ENCODE measurements at places on chromosomes 3 and 15.

- peak; percentile 55 for DNase-seq
Measured at GRCh38 chr15:75508840-75509532, 57.5 kb upstream of the SIN3A start.

GRCh38 chr3:24513463-24513862 lies 18.8 kb upstream of the THRB start:
- DNase-seq: no peak

DNA sequence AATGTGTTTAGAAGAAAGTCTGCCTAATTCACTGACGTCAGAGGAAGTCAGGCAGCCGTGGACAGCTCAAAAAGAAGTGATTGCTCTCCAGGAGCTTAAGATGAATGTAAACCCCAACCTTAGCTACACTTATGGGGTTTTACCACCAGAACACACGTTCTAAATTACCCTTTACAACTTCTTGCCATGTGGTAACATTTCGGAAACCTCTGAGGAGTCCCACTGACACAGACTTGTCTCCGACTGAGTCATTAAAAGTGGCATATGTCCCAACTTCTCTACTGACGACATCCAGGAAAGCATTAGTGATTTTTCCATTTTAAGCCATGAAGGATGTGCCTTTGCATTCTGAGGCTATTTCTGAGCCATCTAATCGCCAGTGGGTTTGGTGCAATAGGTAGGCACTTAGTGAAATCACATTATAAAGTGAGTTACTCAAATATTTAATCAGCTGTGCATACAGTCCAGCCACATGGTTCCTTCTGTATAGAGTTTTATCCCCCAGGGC lies 32.4 kb downstream of the C2CD4A start:
- DNase-seq: no peak

DNA sequence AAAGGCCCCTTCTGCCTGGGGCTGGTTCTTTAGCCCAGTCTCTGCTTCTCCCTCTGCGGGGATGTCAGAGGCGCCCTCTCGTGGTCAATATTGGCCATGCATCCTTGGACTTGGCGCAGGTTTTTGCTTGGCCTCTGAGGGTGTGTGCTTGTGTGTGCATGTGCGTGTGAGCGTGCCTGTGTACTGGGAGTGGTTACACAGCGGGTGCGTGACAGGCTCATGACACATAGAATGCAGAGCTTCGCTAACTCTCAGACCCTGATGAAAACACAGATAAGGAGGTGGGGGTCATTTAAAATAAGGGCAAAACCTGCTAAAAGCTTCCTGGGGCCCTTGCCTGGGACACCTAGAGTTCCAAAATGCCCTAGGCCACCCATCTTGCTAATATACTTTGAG lies 160.9 kb downstream of the SMAD6 start:
- DNase-seq: peak; percentile 52

DNA sequence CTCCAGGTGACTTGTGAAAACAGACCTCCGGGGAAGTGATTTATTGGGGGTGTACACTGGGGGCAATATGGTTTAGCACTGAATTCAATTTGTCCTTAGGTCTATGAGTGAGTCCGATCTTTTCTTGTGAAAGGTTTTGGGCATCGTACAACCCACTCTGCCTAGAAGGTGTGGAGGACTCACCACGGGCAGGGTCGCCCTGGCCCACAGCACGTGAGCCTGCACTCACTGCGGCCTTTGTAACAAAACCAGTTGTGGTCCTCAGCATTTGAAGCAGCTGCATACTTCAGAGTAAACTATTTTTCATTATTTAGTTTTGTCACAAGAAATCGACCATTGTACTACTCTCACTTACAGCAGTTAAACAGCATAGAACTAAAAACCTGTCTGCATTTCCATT lies 72.6 kb upstream of the BLM start:
- DNase-seq: no peak

GRCh38 chr3:160695915-160696327 lies 19.0 kb downstream of the ARL14 start:
- DNase-seq: no peak

GRCh38 chr3:139640456-139640855 lies 37.3 kb downstream of the NMNAT3 start:
- DNase-seq: peak; percentile 27

GRCh38 chr3:42368861-42369260 lies 41.5 kb downstream of the LYZL4 start:
- DNase-seq: no peak

DNA sequence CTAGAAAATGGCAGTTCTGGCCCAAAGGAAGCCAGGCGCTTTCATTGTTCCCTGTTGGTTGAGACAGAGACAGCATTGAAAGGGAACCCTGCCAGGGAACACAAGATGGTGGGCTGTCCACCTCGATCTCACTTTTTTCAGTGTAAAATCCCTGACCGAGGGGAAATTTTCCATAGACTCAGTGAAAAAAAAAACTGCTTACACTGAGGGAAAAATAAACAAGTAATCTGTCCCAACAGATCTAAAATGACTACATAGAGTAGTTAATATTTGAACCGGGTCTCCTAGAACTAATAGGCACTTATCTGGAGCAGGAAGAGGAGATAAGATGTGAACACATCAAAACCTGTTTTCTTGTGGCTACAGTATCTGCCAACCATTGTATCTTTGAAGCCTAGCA lies 763.4 kb upstream of the GOLIM4 start:
- DNase-seq: no peak

DNA sequence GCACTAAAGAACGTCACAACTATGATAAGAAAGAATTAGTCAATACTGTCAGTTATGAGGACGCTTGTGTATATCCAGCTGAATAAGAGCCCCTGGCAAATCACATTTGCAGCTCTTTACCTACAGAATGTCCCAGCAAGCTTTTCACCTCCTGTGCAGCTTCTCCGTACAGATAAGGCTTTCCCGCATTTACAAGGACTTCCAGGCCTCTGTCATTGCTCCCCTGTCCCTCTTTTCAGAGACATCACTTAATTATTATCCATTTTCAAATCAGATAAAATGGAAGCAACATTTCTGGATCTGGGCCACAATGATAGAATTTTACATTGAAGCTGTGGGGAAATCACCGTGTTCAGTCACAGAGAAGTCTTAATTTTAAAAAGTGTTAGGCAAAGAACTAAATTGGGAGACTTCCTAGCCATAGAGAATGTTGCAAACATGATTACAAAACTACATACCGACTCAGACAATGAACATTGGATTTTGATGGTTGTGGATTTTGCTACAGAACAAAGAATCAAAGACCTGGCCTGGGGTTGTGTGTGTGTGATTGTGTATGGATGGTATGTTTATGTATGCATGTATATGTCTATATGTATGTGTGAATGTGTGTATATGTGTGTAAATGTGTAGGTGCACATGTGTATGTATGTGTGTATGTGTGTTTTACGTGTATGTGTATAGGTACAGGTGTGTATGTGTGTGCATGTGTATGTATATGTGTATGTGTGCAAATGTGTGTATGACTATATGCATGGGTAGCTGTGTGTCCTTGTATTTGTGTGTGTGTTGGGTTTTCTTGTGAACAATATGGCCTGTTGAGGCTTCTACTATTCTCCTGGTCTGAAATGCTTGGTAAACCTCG lies 41.5 kb downstream of the MGLL start:
- DNase-seq: peak; percentile 51

DNA sequence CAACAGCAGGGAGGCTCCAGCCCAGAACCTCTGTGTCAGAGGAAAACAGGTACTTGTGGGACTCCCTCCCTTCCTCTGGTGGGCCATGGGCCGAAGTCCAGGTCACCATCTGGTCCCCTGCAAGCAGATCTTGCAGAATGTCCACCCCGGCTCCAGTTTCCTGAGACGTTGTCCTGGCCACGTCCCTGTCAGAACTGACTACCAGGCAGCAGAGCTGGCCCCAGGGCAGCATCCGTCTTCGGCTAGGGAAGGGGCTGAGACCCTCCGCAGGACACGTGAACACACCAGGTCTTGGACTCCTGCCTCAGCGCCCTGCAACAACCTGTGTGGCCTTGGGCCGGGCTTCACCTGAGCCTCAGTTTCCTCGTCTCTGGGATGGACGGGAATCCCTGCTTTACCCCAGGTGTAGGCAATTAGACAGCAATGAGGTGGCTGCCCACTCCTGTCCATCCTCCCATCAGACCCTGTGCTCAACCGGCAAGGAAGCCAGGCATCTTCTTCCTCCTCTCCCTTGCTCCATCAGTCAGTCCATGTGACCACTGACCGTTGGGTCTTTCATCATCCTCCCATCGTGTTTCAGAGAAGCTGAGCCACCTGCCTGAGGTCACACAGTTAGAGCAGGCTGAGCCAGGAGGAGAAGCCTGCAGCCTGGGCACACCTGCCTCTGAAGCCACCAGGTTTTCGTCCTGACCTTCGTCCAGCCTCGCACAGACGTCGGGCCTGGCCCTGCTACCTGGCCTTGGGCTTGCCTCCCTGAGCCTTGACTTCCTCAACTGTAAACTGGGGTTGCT lies 8.9 kb upstream of the PRKCD start:
- DNase-seq: no peak

DNA sequence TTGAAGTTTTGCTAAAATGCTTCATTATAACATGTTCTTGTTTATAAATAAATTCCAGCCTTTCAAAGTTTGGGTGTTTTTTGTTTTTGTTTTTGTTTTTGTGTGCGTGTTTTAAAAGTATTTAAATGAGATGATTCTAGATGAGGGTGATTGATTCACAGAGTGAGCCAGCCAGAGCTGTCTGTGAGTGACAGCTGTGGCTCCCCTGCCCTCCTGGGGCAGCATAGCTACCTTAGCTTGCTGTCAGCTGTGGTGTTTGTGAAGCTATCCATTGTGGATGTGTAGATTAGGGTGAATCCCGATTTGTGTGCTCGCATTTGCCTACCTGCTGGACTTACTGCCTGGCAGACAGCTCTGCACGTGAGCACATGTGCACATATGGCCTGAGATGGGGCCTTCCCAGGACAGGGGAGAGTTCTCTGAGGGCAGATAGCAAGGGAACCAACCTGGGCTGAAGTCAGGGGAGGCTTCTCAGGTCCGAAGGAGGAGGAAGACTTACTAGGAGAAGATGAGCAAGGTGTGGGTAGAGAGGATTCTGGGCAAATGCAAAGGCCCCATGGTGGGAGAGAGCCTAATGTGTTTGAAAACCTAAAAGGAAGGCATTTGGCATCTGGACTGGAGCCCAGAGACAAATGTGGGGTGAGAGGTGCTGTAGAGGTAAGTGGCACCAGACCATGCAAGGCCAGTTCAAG lies 124.2 kb downstream of the EEFSEC start:
- DNase-seq: no peak

DNA sequence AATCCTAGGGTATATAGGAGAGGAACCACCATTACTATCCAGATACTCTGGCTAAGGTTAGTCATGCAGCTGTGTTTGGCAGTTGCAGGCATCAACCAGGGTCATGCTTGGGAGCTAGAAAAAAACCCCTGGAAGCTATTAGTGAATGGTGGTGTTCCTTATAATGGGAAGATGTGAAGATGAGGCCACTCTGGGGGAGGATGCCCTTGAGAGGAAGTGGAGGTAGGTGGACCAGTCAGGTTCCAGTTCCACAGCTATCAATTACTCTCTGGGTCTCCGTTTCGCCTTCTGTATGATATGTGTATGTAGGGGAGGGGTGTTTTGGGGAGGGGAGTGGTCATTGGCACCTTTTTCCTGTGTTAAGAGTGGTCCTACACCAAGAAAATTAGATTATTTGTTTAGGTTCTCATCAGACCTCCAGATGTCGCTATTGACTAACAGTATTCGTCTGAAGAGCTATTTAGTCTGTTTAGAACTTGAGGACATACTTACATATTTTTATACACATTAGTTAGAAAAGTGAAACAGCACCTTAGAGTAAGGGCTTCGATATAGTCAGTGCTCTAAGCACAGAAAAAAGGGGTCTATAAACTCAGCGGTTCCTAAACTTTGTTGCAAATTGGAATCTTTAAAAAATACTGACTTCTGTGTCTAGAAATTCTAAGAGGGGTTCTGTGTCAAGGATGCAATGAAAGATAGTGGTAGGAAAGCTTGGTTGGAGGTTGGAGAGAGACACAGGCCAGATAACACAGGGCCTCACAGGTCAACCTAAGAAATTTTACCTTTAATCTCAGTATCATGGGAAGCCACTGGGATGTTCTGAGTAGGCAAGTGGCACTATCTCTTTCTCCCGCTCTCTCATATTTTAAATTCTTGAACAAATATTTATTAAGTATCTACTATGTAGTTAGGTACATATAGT lies 9.1 kb upstream of the HPS3 start:
- DNase-seq: peak; percentile 80

GRCh38 chr3:124860599-124860998 lies 26.6 kb downstream of the ITGB5 start:
- no peak for DNase-seq

- no peak for DNase-seq
Measured at GRCh38 chr3:37932505-37932904, 58.1 kb upstream of the VILL start.

DNA sequence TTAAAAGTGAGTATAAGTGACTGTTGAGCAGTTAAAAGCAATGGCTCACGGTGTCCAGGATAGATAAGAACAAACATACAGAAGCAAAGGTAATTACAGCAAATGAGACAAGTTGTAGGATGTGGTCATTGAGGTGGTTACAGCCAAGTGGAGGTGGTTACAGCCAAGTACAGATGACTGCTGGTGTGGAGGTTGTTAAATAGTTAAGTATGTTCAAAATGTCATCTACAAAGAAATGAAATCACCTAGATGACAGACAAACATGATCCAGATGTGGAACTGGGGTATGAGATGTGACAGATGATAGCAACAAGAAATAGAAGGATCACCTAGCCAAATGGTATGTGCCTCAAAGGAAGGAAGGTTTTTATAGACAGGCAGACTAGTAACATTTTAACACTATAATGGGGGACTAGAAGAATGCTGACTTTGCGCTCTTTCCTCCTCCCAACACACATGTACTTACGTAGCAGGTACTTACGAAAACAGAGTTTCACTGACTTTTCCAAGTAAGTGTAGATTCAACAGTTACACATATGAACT lies 6.8 kb upstream of the ANKRD28 start:
- DNase-seq: no peak

GRCh38 chr3:69443457-69443920 lies 57.6 kb upstream of the FRMD4B start:
- DNase-seq: no peak

GRCh38 chr3:66106788-66107187 lies 68.1 kb upstream of the MAGI1 start:
- no peak for DNase-seq

GRCh38 chr3:154729741-154730140 lies 299.8 kb upstream of the GPR149 start:
- DNase-seq: no peak

DNA sequence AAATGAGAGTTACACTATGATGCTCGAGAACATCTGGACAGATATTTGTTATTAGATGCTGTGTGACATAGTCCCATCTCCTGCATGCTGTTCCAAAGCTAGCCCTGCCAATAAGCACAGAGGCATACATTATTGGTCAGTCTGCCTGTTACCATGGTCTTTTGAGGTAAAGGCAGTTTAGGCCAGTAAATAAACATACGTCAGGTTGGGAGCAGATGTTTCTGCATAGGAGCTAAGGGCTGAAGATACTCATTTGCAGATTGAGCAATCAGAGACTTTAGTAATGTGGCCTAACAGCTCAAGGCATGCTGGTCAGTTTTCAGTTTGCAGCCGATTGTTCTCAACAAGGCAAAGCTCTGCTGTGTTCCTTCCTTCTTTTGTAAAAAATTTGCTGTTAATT lies 192.9 kb downstream of the ADAMTSL3 start:
- DNase-seq: no peak
